ENCODE measurements at places on chromosomes 12 and 14. TPM values are rescaled to one million over a fixed set of nuclear protein-coding genes. Genes with fewer than 3 reads are reported as not detected.

The CLEC7A gene
- 0.06 TPM for polyA plus RNA-seq

The KCNC2 gene
- polyA plus RNA-seq: 0.06 TPM

The ISM2 gene
- polyA plus RNA-seq: 0.61 TPM

The DDN gene
- 0.14 TPM for polyA plus RNA-seq

The VDR gene
- 0.44 TPM for polyA plus RNA-seq

The ASIC1 gene
- 4.4 TPM for polyA plus RNA-seq

The KRT79 gene
- not detected for polyA plus RNA-seq

The C12orf50 gene
- polyA plus RNA-seq: not detected

The PMEL gene
- polyA plus RNA-seq: 467 TPM

The MANSC4 gene
- polyA plus RNA-seq: not detected

The DEPDC4 gene
- polyA plus RNA-seq: 0.71 TPM

The ARHGAP9 gene
- polyA plus RNA-seq: 7.0 TPM

The ADCY6 gene
- polyA plus RNA-seq: 19.7 TPM

The CYP46A1 gene
- polyA plus RNA-seq: 0.89 TPM

The BRF1 gene
- polyA plus RNA-seq: 7.7 TPM

The E2F7 gene
- 8.8 TPM for polyA plus RNA-seq

The LRP1-AS gene
- polyA plus RNA-seq: not detected

The KRT85 gene
- not detected for polyA plus RNA-seq

The DCN gene
- polyA plus RNA-seq: not detected

The CPNE8 gene
- 2.5 TPM for polyA plus RNA-seq

The P2RX2 gene
- polyA plus RNA-seq: 2.2 TPM

The LRCOL1 gene
- polyA plus RNA-seq: not detected

The NOVA1 gene
- 4.9 TPM for polyA plus RNA-seq

The CYP27B1 gene
- polyA plus RNA-seq: 2.9 TPM

The PARP2 gene
- 27.7 TPM for polyA plus RNA-seq

The SYCP3 gene
- polyA plus RNA-seq: not detected

The BCL2L2 gene
- polyA plus RNA-seq: 9.3 TPM

The FGF6 gene
- not detected for polyA plus RNA-seq

The EIF2S3B gene
- polyA plus RNA-seq: 3.1 TPM

The MYH6 gene
- polyA plus RNA-seq: 0.05 TPM

The SYT1 gene
- 11.0 TPM for polyA plus RNA-seq

The NXPH4 gene
- 0.92 TPM for polyA plus RNA-seq

The WNT1 gene
- polyA plus RNA-seq: not detected

The FGF23 gene
- polyA plus RNA-seq: 0.35 TPM

The GRIP1 gene
- 4.5 TPM for polyA plus RNA-seq

The FOXA1 gene
- polyA plus RNA-seq: 0.05 TPM

Measured in H1 (cell line).